ENCODE measurements at places on chromosomes 6 and 20.

DNA sequence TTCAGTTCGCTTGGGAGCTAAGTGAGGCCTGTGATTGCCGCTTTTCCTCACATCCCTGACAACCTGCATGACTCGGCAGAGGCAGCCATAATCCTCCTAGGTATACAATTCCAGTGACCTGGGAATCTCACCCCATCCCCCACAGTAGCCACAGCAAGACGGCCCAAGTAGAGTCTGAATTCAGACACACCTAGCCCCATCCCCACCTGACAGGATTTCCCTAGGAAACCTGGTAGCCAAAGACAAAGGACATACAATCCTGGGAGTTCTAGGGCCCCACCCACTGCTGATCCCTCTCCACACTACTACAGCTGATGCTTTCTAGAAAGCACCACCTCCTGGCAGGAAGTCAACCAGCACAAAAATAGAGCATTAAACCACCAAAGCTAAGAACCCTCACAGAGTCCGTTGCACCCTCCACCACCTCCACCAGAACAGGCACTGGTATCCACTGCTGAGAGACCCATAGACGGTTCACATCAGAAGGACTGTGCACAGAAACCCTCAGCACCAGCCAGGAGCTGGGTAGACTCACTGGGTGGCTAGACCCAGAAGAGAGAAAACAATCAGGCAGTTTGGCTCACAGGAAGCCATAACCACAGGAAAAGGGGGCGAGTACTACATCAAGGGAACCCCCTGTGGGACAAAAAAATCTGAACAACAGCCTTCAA, 17.9 kb upstream of the RUNX2 start:
- DNase-seq, result no peak

DNA sequence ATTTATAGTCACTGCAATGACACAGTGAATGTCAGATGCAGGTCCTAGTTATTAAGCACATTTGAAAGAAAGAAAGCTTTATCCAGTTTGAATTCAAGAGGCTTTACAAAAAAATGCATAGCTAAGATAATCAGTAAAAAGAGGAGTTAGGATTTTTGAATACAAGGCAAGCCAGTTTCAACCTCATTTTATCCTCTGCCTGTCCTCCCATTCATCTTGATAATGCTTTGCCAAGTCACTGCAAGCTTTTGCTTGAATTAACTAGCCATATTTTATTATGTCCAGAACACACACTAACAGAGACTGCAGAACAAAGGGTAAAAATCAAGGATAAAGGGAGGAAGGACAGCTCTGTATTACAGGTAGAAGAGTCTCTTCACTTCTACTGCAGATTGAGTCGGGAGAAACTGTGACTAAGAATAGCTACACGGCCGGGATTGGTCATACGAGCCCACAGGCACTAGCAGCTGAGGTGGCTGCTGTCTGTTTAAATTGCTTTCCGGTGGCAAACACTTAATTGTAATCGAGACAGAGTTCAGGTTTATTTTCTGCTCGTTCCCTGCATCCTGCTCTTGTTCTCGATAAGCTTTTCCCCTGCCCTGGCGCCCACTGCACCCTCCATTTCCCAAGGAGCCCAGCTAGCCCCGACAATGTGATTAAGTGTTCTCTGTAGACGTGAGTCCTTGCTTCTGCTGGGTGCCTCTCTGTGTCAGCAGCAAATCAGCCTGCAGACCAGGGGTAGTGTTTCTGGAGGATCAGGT, 30.5 kb upstream of the AKAP12 start:
- no peak for DNase-seq

- no peak for DNase-seq
Observed at GRCh38 chr6:15132167-15132566, 113.7 kb upstream of the JARID2 start.

DNA sequence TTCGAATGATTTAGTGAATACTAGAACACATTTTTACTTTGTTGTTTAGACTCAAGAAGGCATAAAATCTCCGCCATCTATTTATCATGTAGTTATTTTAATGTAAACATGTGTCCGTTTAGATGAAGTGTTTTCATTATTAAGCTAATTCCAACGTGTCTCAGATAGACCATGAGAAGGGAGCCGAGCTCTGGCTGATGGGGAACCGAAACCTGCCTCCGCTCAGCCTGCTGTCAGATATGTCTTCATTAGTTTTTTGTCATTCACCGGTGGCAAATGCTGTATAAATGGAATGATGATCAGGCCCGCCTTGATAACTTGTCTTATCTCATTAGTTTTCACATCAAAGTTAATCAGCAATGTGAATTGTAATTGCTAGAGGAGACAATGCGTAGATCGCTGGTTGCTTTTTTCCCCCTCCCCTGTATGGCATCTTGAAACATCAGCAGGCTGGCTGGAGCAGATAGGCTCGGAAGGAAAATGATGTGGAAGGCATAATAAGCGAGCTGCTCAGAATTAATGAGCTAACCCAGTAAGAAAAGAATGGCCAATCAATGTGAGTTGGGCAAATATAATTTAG, 136.4 kb downstream of the LINC00237 start:
- no peak for DNase-seq

DNA sequence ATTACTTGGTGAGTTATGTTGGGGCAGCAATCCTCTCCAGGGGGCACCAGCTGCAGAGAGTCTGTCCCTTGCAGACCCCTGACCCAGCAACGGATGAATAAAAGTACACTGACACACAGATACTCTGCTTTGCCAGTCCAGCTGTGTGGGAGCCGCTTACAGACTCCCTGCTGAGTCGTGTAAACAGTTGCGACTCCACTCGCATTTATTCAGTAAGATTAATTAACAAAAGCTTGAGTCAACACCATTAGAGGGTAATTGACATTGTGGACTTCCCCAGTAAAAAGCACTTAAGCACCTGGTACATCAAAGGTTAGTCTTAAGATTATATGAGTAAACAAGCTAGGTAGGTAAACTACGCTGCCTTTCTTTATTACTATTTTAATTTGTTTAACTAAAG, 92.0 kb upstream of the TMEM181 start:
- no peak for DNase-seq

DNA sequence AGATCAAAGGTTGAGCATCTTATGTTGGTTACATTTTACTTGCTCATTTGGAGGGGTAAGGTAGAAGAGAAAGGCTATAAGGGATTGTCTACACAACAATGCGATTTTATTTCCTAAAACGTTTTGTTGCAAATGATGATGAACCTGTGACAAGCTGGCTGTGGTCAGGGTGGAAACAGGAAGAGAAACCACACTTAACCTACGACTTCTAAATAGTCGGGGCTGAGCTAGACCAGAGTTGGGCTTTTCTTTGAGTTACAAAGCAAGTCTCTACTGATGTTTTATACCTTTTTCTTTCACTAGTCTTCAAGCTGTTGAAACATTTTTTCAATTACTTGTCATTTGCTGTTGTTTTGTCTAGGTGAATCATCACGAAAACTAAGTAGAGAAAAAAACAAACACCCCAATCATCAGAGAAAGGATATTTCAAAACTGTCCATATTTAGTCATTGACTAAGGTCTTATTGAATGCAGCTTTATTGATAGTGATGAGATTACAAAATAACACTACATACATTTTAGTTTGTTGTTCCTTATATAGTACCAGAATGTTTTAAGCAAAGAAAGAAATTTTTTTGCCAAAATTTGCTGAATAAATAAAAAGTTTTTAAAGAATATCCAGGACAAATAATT, 18.0 kb downstream of the KLHL31 start:
- DNase-seq, result no peak

DNA sequence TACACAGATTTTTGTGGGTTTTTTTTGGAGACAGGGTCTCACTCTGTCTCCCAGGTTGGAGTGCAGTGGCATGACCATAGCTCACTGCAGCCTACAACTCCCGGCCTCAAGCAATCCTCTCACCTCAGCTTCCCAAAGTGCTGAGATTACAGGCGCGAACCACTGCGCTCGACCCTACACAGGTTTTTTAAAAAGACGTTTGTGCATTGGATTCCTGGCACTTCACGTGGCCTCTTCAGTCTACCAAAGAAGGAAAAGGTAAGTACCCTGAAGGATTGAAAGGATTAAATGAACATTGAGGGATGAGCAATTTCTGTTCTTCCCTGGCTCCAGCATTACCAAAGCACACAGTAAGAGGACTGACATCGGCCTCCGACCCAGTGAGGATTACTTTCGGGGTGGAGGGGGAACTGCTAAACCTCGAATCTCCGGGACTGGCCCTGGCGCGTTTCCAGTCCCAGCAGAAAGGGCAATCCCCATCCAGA, 556 bp upstream of the YWHAB start:
- DNase-seq, result no peak

DNA sequence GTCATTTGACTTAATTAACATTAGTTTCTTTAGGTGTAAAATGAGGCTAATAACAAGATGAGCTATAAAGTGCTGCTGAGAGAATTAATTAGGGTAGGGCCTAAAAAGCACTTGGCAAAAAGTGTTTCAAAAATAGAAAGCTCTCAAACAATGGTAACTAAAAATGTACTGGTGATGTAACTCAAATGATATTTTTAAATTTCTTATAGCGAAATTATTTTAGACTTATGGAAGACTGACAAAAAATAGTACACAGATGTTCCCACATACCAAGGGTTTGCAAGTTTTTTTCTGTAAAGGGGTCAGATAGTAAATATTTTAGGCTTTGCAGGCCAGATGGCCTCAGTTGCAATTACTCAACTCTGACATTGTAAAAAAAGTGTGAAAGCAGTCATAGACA, 190.7 kb upstream of the UFL1 start:
- no peak for DNase-seq

- no peak for DNase-seq
Observed at GRCh38 chr20:56552911-56553629, 20.0 kb downstream of the FAM209B start.

Measured in AG04450 (cell line).